DMS79 treated with DMSO at 0.1 percent for 48 hours (cell line): ENCODE measurements at places on chromosomes 16 and 17.
A peak's percentile ranks its signal among the peaks of the same experiment; 100 is the strongest.

- no peak for DNase-seq
Measured at GRCh38 chr17:79955167-79955549, 80.5 kb downstream of the TBC1D16 start.

GRCh38 chr16:53024045-53024444 lies 28.7 kb downstream of the CHD9NB start:
- no peak for DNase-seq

DNA sequence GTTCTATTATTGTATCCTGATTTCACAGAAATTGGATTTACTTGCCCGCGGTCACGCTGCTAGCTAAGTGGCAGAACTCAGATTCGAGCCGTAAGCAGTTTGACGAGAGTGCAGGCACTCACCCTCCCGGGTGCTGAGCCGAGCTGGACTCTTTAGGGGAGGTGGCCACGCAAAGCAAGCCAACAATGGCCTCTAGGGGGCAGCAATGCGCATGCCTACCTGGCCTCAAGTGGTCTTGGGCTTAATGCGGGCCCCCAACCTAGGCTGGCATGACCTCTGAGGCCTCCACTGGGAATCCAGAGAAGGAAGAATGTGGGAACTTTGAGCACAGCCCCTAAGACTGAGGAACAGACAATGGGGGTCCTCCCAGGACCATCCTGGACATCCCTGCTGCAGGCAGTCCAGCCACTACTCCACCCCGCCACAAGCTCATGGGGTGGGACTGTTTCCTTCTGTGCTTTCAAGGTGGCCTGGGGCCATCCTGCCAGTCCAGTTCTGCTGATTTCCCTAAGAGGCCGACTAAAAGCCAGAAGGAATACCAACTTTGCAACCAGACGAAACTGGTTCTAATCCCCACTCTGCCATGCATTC lies 276.5 kb downstream of the XYLT1 start:
- DNase-seq, result no peak

DNA sequence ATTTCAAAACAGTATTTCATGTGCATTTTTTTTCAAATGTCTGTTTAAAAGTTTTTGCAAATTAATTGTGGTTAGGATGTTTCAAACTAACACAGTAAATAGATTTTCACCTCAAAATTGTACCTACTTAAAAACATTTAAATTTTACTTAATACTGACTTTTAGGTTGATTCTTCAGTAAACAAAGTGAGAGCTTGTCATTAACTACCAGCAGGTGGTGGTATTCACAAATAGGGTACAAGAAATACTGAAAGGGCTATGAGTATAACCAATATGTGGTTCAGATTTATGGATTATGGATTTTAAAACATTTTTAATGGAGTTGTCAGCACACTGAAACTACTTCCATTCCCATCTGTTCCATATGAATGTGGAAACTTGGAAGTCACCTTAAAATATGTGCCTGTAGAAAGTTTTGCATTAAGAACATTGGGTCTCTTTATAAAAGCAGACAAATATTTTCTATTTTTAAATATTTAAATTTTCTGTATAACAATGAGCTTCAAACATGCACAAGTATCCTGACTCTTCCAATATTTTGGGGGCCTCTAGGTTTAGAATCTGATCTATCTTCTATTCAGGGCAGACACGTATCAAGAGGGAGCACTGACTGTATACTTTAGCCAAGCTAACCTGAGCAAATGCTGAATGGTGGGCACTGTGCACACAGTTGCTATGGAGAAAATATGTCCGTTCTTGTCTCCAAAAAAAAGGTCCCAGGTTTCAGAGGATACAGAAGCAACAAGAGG lies 155.6 kb downstream of the SNX11 start:
- DNase-seq, result no peak

- DNase-seq, result no peak
Measured at GRCh38 chr17:44926821-44927525, 11.7 kb upstream of the GFAP start.

- DNase-seq, result peak; percentile 20
Measured at GRCh38 chr17:32445074-32445415, 735 bp downstream of the PSMD11 start.

- no peak for DNase-seq
Measured at GRCh38 chr17:50424996-50425681, 879 bp upstream of the ACSF2 start.

- no peak for DNase-seq
Measured at GRCh38 chr17:795276-795675, 13.1 kb downstream of the MRM3 start.

DNA sequence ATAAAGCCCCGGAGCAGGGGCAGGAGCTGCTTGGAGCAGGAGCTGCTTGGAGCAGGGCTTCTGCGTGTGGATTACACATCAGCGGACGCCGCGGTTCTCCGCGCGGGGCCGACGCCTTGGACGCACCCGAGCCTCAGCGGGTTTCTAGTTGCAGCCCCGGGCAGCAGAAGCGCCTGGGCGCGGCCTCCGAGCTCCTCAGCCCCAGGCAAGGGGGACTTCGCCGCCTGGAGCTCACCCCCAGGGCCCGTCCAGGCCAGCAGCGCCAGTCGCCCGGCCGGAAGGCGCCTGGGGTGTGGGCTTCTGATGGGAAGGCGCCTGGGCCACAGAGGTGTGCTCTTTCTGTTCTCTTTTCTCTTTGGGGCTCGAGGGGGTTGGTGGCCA lies 6.3 kb downstream of the FOXF1 start:
- DNase-seq, result no peak

- DNase-seq, result no peak
Measured at GRCh38 chr16:2930236-2930635, 18.5 kb downstream of the FLYWCH1 start.

- DNase-seq, result no peak
Measured at GRCh38 chr16:10180771-10181163, 1.5 kb downstream of the GRIN2A start.

DNA sequence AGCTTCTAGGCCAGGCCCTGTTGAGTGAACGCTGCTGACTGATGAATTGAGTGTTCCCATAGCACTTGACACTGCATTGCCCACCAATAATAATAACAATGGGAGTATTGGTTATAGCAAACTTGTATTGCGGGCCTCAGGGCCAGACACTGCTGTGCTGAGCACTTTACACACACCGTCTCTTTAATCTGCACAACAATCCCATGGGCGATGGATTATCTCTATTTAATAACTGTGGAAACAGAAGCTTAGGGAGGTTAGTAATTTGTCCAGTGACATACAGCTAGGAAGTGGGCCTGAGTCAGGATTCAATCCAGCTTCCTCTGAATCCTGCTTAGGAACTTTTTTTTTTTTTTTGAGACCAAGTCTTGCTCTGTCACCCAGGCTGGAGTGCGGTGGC lies 11.2 kb downstream of the ARHGAP23 start:
- DNase-seq, result no peak

GRCh38 chr16:3842994-3843393 lies 37.5 kb downstream of the CREBBP start:
- no peak for DNase-seq

- DNase-seq, result no peak
Measured at GRCh38 chr17:51279183-51279582, 18.8 kb downstream of the UTP18 start.

GRCh38 chr16:66651965-66652364 lies 44.6 kb downstream of the CMTM4 start:
- peak; percentile 27 for DNase-seq

DNA sequence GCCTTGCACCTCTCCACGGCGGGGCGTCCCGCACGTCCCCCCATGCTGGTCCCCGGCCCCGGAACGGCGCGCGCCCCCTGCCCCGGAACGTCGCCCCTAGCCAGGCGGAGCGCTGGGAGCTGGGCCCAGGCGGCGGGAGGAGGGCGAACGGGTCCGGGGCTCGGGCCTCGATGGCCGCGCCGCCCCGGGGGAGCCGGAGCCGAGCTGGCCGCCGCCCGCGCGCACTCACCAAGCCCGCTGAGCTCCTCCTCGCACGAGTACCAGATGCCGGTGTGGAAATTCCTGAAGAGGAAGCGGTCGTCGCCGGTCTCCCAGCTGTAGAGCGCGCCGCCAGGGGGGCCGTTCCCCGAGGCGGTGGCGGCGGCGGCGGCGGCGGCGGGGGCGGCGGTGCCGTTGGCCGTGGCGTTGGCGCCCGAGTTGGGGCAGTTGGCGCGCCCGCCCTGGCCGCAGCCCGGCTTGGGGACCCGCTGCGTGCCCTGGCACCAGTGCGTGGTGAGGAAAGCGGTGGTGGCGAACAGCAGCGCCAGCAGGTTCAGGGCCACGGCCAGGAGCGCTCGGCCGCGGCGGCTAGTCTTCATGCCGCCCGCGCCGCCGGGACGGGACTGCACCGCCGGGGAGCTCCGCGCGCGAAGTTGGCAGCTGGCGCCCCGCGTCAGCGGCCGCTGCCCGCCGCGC lies 530 bp downstream of the GSG1L start:
- DNase-seq, result no peak

DNA sequence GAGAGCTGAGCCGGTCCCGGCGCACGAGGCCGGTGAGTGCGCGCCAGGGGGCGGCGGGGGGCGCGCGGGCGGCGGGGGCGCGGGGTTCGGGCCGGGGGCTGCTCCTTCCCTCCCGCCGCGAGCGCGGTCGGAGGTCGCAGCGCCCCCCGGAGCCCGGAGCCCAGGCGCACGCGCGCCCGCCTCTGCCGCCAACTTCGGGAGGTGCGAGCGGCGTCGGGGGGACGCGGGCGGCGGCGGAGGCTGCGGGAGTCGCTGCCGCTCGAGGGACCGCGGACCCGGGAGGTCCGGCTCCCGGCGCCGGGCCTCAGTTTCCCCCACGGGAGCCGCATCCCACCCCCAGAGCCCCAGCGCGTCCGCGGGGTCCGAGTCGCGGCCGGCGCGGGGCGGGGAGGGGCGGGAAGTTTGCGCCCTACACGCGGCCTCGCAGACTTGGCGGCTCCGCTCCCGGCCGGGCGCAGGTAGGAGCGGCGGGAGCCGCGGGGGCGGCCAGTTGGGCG lies at the start of gene PRR35:
PRR35 (plus strand) TSS at position 191 of the 497 bp plus-strand sequence. CDS start 2,901 bp downstream, outside the sequence.
- DNase-seq, result no peak

DNA sequence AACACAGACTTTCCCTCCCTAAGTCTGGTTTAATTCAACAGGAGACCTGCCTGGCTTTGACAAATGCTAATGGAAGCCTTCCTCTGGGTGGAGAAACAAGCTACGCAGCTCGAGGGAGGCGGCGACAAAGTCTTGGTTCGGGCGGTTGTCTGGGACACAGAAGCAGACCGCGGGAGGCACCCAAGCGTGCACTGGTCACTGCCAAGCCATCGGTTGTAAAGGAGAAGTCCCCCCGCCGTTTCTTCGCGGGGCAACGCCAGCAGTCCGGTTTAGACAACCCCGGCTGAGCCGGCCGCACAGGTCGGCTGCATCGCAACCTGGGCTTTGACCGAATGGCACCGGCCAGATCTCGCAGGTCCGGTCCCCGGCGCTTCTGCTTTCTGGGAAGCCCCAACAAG lies 586 bp downstream of the GLYR1 start:
- DNase-seq, result no peak

GRCh38 chr17:44400226-44400847 lies 10.9 kb upstream of the ITGA2B start:
- no peak for DNase-seq

- DNase-seq, result no peak
Measured at GRCh38 chr17:51707216-51707615, 446.9 kb downstream of the UTP18 start.

GRCh38 chr17:3678095-3678820 lies 9.6 kb downstream of the EMC6 start:
- no peak for DNase-seq
